Foreskin keratinocyte (primary cell): ENCODE measurements at places on chromosomes 6 and 20. TPM values are rescaled to one million over a fixed set of nuclear protein-coding genes. Genes with fewer than 3 reads are reported as not detected.

CCN5 gene
- total RNA-seq, result not detected in 2 replicates

BPIFB4 gene
- total RNA-seq, result not detected in 2 replicates

EPB41L1 gene
- 1.5 and 2.0 TPM in 2 replicates for total RNA-seq

ZSCAN23 gene
- total RNA-seq, result 1.1 and 2.7 TPM in 2 replicates

RPN2 gene
- total RNA-seq, result 191 and 213 TPM in 2 replicates

ASIP gene
- not detected in 2 replicates for total RNA-seq

GPX5 gene
- not detected in 2 replicates for total RNA-seq

MOG gene
- total RNA-seq, result not detected in 2 replicates

ENPP1 gene
- 1.3 and 1.6 TPM in 2 replicates for total RNA-seq

TNF gene
- total RNA-seq, result 4.7 and 10.5 TPM in 2 replicates

MCHR2 gene
- not detected in 2 replicates for total RNA-seq

MGME1 gene
- total RNA-seq, result 29.3 and 30.6 TPM in 2 replicates

PI16 gene
- total RNA-seq, result not detected in 2 replicates

TBC1D7 gene
- 16.7 and 17.7 TPM in 2 replicates for total RNA-seq

HDGFL1 gene
- total RNA-seq, result not detected in 2 replicates

ERVFRD-1 gene
- not detected in 2 replicates for total RNA-seq
